ENCODE measurements at places on chromosomes 5 and 9. TPM values are rescaled to one million over a fixed set of nuclear protein-coding genes. Genes with fewer than 3 reads are reported as not detected.

ADRB2 gene
- 13.8 TPM for total RNA-seq

TAS2R1 gene
- total RNA-seq = not detected

EFNA5 gene
- total RNA-seq = 0.22 TPM

DMRT3 gene
- total RNA-seq = not detected

PLEKHG4B gene
- total RNA-seq = 0.03 TPM

ANKDD1B gene
- not detected for total RNA-seq

VAV2 gene
- total RNA-seq = 12.2 TPM

NUTM2G gene
- not detected for total RNA-seq

DBH gene
- not detected for total RNA-seq

BHMT2 gene
- total RNA-seq = not detected

CRAT gene
- total RNA-seq = 8.9 TPM

TXNDC8 gene
- total RNA-seq = not detected

PRDM9 gene
- not detected for total RNA-seq

INSL6 gene
- total RNA-seq = not detected

DNM1 gene
- total RNA-seq = 2.2 TPM

SAXO1 gene
- not detected for total RNA-seq

KCNV2 gene
- total RNA-seq = not detected

NINJ1 gene
- total RNA-seq = 34.8 TPM

MARCOL gene
- not detected for total RNA-seq

HMCN2 gene
- total RNA-seq = 1.2 TPM

ZNF883 gene
- total RNA-seq = not detected

SLC6A3 gene
- total RNA-seq = not detected

OCLN gene
- 45.6 TPM for total RNA-seq

ADAMTS16 gene
- total RNA-seq = 7.5 TPM

TAF1L gene
- total RNA-seq = not detected

PCDHA3 gene
- 0.05 TPM for total RNA-seq

PPP1R2B gene
- not detected for total RNA-seq

PLK2 gene
- total RNA-seq = 279 TPM

CANX gene
- 826 TPM for total RNA-seq

SPATA31E1 gene
- total RNA-seq = 0.26 TPM

PCDHA9 gene
- under 0.01 TPM for total RNA-seq

PCDHA4 gene
- total RNA-seq = not detected

PHF24 gene
- total RNA-seq = not detected

C9orf153 gene
- total RNA-seq = not detected

LSM11 gene
- 10.4 TPM for total RNA-seq

RNF208 gene
- total RNA-seq = not detected

ST8SIA4 gene
- not detected for total RNA-seq

PCDHA6 gene
- not detected for total RNA-seq

PAEP gene
- total RNA-seq = not detected

ANP32B gene
- 10.1 TPM for total RNA-seq

Measured in SJSA1 (cell line).